ENCODE measurements at places on chromosomes 3 and 15.

GRCh38 chr3:187267306-187267705 is 24.2 kb downstream of the MASP1 start:
- DNase-seq = no peak

GRCh38 chr3:115646027-115646690 is 22.8 kb downstream of the GAP43 start:
- DNase-seq = no peak

DNA sequence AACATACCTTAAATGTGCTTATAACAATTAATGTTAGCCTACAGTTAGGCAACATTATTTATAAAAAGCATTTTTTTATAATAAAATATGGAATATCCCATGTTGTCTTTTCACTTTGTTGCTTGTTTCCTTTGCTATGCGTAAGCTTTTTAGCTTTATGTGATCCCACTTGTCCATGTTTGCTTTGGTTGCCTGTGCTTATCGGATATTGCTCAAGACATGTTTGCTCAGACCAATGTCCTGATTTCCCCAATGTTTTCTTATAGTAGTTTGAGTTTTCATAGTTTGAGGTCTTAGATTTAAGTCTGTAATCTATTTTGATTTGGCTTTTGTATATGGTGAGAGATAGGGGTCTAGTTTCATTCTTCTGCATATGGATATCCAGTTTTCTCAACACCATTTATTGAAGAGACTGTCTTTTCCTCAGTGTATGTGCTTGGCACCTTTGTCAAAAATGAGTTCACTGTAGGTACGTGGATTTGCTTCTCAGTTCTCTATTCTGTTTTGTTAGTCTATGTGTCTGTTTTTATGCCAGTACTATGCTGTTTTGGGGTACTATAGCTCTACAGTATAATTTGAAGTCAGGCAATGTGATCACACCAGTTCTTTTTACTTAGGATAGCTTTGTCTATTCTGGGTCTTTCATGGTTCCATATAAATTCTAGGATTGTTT is 592.7 kb upstream of the SEMA6D start:
- DNase-seq = no peak

GRCh38 chr3:159761369-159761768 is 227.3 kb upstream of the IL12A start:
- DNase-seq = no peak

- peak; percentile 33 for DNase-seq
Measured at GRCh38 chr3:113249111-113249510, 37.8 kb downstream of the BOC start.

DNA sequence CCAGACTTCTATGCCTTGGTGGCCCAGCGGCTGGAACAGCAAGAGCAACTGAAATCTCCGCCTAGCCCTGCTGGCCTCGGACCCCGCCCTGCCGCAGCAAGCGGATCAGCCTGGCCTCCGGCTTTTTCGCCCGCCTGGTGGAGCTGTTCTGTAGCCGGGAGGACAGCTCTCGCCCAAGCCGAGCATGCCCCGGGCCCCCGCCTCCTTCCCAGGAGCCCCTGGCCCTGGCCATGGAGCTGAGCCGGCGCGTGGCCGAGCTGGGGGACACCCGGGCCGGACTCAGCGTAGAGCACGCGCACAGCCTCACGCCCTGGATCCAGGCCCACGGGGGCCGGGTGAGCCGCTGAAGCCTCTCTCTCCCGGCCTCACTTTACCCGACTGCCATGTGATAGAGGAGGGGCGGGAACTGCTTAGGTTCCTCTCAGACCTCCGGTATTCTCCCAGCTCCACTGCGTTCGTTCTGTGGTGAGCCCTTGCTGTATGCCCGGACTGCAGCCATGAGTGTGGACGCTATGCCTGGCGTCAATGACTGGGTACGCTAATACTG is 24.1 kb upstream of the MRPL3 start:
- DNase-seq = no peak

DNA sequence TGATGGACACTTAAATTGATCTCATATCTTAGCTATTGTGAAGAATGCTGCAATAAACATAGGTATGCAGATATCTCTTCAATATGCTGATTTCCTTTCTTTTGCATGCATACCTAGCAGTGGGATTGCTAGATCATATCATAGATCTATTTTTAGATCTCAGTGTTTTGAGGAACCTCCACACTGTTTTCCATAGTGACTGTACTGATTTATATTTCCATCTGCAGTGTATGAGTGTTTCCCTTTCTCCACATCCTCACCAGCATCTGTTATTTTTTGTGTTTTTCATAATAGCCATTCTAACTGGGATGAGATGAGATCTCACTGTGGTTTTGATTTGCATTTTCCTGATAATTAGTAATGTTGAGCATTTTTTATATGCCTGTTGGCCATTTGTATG is 17.1 kb upstream of the RASA2 start:
- no peak for DNase-seq

DNA sequence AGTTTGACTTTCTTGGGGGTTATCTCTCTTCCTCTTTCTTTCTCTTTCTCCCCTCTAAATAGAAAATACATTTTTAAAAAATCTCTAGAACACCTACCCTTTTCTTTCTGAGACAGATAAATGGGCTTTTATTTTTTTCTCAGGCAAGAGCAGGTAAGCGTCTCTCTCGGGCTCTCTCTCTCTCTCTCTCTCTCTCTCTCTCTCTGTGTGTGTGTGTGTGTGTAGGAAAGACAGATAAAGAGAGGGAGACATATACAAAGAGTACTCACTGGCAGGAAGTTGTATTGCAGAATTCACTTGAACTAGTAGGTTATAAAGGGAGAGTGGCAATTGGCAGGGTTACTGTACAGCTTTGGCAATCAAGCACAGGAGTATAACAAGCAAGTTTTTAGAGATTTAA is 118.1 kb upstream of the LSAMP start:
- no peak for DNase-seq

GRCh38 chr3:32630266-32630665 is 54.7 kb upstream of the CNOT10 start:
- peak; percentile 87 for DNase-seq

DNA sequence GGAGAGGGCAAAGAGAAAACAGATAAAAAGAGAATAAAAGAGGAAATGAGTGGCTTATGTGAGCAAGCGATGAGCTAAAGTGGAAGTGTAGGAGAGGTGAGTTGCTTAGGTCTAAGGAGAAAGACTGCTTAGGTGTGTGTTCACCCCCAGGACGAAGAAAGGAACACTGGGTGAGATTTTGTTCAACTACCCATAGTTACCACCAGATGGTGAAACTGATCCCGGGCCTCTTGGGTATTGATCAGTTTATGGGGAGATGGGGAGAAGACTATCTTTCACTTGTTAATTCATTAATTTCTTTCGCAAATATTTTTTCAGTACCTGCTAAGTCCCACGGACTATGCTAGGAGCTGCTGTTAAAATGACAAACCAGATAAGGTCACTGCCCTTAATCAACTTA is 33.9 kb downstream of the GAP43 start:
- DNase-seq = no peak

DNA sequence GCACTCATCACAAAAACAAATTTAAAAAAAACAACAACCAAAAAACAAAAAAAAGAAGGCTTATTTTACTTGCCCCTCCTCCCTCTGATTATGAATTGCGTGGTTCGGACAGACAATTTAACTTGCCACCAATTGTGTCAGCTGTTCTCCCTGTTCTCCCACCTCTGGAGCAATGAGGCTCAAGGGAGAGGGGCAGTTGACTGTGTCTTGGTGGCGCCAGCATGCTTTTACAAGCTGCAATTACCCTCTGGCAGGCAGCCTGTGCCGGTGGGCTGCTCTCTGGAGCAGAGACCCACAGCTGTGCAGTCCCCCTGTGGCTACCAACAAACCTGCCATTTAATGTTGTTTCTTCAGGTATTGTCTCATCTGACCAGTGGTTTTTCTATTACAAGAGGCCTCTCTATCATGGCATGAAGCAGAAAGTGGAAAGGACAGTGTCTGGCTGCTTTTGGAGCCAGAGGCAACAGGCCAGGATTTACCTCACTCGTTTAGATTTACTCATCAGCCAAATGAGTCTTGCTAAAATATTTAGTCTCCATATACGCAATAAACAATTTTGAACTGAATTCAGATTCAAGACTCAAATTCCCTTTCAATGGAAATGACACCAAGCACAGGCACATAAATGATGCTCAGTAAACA is 192.0 kb upstream of the TPRG1 start:
- no peak for DNase-seq

DNA sequence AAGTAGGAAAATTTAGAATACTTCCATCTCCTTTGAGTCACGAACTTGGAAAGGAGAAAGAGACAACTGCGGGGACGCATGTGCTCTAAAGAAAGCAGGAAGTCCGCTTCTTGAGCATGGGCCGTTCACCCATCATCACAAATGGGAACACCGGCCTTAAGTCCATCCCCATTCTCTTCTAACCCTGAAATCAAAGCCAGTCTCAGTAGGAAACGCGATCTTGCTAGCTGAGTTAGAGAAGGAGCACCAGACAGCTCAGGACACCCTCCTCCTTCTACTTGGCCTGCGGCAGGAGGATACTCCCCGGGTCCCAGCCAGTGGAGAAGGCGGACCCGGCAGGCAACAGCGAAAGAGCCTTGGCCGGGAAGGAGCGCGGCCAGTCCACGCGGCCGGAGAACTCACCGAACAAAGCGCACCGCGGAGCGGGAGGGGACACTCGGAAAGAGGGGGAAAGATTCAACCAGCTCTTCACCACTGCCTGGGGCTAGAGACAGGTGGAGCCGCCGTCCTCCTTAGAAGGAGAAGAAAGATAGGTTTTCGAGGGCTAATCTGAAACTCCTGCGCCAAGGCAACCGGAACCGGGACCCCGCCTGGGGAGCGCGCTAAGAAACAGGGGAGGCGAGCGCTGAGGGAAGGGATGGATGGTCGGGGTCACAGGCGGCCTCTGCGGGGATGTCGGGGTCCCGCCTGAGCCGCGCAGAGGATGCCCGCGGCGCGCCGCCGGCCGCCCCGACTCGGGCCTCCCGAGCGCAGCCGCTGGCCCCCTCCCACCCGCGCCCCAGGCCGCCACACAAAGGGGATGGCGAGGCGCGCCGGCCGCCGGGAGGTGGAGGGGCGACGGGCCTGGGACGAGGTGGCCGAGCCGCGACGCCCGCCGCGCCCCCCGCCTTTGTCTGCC is 818 bp downstream of the SLC4A7 start:
- DNase-seq = no peak

All from epithelial cell of prostate (primary cell).